NCI-H226 (cell line): ENCODE measurements at places on chromosomes 2 and 18.
A peak's percentile ranks its signal among the peaks of the same experiment; 100 is the strongest.

DNA sequence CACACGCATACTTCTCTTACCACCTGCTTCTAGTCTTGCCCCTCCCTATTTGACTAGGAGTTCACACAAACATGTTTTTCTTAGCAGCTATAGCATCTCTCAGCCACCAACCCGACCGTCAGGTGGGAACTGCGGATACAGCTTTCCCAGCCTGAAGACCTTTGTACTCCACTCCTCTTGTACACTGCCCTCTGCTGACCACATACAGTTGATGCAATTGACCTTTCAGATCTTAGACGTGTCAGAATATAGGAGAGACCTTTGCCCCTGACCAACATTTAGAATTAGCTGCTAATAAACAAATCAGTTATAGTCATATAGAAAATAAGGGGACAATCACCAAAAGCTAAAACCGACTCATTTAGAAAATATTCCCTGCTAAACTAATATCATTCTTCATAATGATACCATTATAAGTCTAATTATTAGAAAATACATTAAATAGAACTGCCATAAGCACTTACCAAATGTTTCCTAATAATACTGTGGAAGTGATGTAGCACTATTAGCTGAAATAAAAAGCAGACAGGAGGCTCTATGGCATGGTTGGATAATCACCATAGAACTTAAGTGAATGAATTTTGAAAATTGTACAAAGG is 208.4 kb downstream of the RAD51AP2 start:
- DNase-seq = peak; percentile 12

DNA sequence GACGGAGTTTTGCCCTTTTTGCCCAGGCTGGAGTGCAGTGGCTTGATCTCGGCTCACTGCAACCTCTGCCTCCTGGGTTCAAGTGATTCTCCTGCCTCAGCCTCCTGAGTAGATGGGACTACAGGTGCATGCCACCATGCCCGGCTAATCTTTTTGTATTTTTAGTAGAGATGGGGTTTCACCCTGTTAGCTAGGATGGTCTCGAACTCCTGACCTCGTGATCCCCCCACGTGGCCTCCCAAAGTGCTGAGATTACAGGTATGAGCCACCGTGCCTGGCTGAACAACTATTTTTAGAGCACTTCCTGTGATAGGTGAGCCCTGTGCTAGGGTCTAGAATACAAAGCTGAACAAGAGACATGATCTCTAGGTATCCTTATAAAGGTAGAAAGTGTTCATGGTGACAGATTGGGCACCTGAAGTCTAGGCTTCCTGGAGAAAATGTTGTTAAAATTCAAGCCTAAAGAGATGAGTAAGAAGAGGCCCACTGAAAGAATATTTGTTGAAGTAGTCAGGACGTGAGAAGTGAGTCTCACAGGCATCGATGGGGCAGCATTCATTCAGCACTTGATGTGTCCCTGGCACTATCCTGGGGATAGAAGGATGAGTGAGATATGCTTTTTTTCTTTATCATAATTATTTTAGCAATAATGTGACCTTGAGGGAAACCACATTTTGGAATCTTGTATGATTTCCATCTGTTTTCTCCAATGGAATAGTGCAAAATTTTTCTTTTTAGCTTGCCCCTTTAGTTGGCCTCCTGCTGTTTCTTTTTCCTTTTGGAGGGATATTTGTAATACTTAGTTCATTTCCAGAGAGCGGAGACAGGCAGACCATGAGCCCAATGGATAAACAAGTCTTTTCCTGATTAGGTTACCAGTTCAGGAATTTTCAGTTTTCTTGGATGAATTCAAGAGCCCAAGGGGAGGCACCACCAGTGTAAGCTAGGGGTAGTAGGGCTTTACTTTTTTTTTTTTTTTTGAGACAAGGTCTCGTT is 5.1 kb downstream of the ZNF236 start:
- DNase-seq = no peak

GRCh38 chr2:34070196-34070595 is 471.1 kb upstream of the FAM98A start:
- no peak for DNase-seq

GRCh38 chr2:67599561-67599960 is 202.4 kb downstream of the ETAA1 start:
- no peak for DNase-seq

DNA sequence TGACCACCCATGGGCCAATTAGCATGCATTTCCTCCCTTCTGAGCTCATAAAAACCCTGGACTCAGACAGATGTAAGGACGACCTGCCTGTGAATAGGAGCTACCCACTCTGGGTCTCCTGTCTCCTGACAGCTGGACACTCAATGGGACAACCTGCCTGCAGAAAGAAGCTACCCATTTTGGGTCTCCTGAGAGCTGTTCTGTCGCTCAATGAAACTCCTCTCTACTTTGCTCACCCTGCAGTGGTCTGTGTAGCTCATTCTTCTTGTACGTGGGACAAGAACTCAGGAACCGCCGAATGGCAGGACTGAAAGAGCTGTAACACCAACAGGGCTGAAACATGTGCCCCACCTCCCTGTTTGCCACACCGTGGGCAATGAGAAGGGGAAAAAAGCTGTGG is 60.3 kb upstream of the DYNC1I2 start:
- DNase-seq = no peak

- DNase-seq = no peak
Observed at GRCh38 chr2:65193446-65193845, 34.2 kb upstream of the ACTR2 start.
